ENCODE measurements at places on chromosomes 5 and 9.

DNA sequence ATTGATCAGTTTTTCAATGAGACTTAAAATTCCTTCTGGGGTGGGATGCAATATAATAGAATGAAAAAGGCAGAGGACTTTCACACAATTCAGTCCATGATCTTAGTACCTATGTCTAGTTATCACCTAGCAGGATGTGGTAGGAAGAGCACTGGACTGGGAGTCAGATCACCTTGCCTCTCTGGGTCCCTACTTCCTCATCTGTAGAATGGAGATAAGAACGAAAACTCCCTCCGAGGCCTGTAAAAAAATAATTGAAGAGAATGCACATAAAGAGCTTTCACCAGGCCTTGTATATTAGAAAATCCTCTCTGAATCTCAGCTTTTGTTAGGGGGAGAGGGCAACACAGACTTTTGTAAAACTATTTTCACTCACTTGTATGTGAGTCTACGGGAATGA lies 681 bp upstream of the TMEFF1 start:
- no peak for DNase-seq

DNA sequence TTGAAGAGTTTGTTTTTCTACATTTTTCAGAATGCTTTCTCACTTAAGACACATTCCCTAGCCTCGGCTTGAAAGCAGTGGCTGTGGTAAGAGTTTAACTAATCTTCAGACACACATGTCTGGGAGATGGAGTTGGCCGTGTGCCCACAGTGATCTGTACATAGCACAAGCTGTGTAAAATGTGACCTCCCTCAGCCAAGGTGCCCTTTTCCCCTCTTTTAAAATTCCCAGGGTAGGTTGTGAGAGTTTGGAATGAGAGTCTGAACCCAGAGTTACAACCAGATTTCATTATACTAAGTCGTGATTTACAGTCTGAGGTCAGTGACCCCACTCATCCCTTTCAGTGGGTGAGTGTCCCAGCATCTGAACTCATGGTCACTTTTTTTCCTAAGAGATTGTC lies 230.4 kb downstream of the DOCK8 start:
- DNase-seq: no peak

DNA sequence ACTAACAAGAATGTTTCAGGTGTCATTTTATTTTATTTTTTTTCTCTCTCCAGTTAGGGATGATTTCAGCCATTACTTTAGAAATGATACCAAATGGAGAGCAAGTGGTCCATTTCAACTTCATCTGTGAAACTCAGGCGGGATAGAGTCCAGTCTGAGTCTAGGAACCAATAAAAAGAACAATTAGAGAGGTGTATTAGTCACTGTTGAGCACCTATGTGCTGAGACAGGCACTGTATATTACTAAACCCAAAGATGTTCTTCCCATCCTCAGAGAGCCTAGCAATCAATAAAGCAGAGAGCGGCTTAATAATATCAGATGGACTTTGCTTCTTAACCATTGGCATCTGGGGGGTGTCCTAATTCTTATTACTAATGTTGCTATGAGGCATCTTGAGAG lies 410.3 kb upstream of the SLC24A2 start:
- no peak for DNase-seq

DNA sequence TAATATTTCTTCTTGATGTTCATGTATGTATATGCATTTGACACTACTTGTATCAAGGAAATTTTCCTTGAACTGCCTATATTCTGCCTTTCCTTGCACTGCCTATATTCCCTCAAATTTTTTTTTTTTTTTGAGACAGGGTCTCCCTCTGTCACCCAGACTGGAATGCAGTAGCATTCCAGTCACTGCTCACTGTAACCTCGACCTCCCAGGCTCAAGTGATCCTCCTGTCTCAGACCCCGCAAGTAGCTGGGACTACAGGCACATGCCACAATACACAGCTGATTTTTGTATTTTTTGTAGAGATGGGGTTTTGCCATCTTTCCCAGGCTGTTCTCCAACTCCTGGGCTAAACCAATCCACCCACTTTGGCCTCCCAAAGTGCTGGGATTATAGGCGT lies 4.1 kb downstream of the HMGCS1 start:
- no peak for DNase-seq

DNA sequence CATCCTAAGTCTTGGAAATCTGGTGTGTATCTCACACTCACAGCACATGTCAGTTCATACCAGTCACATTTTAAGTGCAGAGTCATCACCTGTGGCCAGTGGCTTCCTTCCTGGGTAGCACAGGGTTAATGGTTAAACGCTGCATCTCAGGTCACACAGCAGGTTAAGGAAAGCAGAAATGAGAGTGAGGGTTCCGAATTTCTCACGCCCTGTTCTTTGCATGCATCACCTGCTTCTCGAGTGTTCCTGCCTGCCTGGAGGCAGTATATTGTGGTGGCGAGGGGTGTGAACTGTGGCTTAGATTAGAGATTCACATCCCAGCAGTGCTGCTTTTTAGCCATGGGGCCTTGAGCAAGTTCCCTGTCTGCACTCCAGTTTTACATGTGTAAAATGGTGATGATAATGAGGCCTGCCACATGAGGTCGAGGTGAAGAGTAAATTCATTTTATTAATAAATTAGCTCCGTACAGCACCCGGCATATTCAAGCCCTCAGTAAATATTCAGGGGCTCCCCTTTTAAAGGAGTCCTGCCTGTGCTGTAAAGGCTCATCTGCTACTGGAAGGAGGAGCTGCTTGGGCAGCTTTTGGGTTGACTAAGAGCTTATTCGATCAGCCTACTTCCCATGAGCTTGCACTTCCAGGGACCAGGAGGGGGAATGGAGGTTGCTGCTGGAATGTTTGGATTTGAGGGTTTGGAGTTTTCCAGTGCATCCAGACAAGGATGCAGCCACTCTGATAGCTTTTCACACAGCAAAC lies 61.1 kb upstream of the SAP30L start:
- DNase-seq: no peak

- peak; percentile 76 for DNase-seq
These were observed 25.3 kb upstream of the LTC4S start for GRCh38 chr5:179768326-179769085.

DNA sequence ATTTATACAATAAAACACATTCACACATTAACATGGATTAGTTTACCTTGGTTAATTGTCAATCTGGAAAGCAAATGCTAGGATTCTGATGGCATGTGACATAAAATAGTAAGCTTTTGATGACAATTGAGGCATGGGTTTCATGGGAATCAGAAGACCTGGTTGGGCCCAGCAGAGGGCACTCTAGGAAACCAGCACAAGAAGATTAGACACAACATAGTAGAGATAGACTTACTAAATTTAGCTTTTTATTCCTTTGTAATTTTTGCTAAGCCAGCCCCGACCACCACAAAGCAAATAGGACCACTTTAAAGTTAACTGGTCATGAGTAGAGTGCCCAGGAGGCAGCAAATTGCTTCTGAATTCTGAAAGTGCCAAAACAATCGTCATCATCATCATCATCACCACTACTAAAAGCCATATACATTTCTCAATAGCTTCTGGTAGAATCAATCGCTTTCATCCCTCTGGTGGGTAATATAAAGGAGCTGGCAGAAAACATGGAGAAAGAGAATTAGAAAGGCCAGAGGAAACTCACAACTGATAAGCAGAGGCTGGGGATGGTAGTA lies 163.2 kb downstream of the ARRDC3 start:
- DNase-seq: peak; percentile 28

GRCh38 chr5:6715271-6715670 lies 2.0 kb downstream of the TENT4A start:
- peak; percentile 10 for DNase-seq

- DNase-seq: no peak
These were observed 146.7 kb downstream of the PRDM6 start for GRCh38 chr5:123235781-123236180.

- no peak for DNase-seq
These were observed 281.6 kb downstream of the MAST4 start for GRCh38 chr5:66877843-66878242.
